ENCODE measurements at places on chromosomes 12 and 14.
A peak's percentile ranks its signal among the peaks of the same experiment; 100 is the strongest.

- DNase-seq: no peak
Measured at GRCh38 chr12:107284692-107285091, 191.3 kb upstream of the CRY1 start.

GRCh38 chr12:14695715-14696141, 671 bp downstream of the GUCY2C start:
- no peak for DNase-seq

- peak; percentile 77 for DNase-seq
Measured at GRCh38 chr12:49552014-49552413, 13.2 kb downstream of the KCNH3 start.

DNA sequence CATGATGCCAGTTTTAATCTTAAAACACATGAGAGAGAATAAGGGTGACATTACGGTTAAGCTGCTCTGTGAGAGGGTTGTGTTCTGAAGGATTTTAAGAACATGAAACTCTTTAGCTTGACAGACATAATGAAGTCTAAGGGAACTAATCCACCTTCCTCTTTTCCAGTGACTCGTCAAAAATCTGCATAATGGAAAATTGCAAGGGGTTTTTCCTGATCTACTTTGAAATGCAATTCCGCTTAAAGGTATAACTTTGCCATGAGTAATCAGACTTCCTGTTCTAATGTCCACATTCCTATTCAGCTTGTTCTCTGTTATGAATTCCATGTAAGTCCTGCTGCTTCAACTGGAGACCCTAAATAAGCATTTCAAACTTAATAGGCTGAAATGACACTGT, at the start of gene ZNF705A:
Gene ZNF705A (plus strand): TSS at position 171 of the 400 bp plus-strand sequence. CDS start 15,611 bp downstream, outside the sequence.
- no peak for DNase-seq

GRCh38 chr12:89899651-89900050, 191.0 kb upstream of the ATP2B1 start:
- no peak for DNase-seq

DNA sequence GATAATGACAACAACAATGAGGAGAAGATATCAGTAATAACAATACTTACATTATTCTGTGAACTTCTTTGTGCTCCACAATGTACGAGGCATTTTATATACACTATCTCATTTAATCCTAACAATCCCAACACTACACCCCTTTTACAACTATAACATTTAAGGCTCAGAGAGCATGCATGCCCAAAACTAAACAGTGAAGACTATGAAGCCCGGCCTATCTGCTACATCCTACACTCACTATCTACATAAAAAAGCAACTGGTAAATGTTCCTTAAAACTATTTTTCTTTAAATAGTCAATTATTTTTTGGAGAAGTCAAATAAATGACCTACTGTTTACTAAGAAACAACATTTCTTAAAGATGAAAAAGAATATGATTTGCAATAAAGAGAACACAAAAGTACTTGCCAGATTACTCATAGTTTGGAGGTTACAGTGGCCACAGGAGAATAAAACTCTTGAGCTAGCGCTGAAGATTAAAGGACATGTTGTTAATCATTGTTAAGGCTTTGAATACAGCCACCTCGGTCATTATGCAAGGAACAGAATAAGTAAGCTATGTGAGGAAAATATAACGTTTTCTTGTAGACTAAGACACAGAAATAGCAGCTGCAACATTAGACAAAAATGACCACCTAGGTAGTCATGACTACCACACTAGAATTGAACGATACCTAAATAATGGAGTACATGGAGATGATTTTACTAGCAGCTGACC, 56.7 kb downstream of the EPS8 start:
- no peak for DNase-seq

DNA sequence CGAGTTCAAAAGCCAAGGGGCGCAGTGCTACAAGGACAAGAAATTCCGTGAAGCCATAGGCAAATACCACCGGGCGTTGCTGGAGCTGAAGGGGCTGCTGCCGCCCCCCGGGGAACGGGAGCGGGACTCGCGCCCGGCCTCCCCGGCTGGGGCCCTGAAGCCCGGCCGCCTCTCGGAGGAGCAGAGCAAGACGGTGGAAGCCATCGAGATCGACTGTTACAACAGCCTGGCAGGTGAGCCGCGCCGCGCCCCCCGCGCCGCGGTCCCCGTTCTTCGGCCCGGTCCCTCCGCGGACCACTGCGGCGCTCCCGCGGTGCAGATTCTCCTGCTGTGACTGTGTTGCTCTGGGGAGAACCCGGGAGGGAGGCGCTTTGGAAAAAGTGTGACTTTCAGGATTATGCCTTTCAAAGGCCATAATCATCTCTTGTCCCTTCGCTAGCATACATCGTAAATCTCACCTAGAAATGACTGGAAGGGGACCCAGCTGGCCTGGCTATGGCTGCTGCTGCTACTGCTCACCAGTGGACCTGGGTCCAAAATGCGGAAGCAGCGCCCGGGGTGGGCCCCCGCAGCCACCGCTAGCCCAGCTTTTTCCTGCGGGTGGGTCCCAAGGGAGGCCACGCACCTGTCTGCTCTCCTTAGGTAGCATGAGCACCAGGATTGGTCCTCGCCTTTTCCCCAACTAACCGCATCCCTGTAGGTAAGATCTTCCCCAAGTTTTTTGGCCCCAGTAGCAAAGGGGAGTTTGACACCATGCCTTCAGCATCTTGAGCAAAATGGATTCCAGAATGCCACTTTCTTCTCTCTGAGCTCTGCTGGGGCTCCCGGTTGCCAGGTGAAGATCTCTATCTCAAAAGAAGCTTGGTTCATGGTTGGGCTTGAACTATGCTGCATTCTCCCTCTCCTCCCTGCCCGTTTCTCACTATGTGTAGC, 853 bp downstream of the TTC9 start:
- no peak for DNase-seq

- DNase-seq: no peak
Measured at GRCh38 chr12:99948370-99948769, 36.4 kb downstream of the ANKS1B start.

DNA sequence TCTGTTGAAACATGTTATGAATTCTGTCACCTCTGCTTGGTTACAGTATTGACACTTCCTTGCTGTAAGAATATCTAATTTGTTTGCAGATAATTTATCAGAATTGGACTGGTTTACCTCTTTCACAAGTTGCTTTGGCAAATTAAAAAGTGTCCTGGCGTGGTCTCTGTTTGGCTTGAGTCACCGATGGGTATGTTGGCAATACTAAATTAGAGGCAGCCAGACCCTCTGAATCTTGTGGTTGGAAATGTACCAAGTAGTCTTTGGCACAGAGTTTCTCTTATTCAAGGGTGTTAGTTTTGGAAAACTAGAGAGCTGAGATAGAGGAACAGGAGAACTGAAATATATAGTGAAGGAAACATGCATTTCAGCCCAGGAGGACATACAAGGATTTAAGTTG, 521.1 kb upstream of the MGAT4C start:
- no peak for DNase-seq

DNA sequence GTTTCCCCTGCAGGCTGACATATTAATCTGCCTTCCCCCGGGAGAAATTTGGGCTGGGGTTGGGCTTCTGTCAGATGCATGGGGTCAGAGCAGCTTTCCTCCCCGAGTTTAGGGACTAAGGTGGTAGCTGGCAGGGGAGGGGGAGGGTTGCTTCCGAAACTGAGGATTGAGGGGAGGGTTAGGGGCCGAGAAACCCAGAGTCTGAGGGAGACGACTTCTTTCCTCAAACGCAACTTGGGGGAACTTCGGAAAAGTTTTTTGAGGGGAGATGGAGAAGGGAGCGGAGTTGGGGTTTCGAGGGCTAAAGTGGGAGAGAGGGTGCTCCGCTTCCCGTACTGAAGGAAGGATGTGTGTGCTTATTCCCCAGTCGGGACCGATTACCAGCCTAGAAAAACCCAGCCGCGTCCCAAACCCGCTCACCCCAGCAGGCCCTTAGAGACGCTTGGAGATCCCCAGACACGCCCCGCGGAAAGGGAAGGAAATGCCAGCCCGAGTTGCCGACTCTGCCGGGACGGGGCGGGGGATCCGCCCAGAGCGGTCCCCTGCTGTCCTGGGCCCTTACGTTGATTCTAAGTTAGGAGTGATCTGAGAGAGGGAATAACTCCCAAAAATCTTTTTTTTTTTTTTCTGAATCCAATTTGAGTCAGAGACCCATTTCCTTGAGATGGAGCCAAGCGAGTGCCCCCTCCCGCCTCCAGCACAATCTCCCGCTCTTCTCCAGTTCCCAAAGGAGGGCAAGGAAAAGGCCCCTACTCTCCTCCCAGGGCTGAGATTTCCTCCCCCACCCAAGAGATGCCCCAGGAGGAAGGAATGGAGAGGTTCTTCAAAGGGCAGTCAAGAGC, 61.9 kb downstream of the SMUG1 start:
- no peak for DNase-seq

- DNase-seq: no peak
Measured at GRCh38 chr12:89671469-89671868, 37.2 kb downstream of the ATP2B1 start.

- no peak for DNase-seq
Measured at GRCh38 chr12:77816196-77816595, 14.5 kb upstream of the NAV3 start.

- no peak for DNase-seq
Measured at GRCh38 chr12:6317693-6318439, 7.4 kb downstream of the PLEKHG6 start.

DNA sequence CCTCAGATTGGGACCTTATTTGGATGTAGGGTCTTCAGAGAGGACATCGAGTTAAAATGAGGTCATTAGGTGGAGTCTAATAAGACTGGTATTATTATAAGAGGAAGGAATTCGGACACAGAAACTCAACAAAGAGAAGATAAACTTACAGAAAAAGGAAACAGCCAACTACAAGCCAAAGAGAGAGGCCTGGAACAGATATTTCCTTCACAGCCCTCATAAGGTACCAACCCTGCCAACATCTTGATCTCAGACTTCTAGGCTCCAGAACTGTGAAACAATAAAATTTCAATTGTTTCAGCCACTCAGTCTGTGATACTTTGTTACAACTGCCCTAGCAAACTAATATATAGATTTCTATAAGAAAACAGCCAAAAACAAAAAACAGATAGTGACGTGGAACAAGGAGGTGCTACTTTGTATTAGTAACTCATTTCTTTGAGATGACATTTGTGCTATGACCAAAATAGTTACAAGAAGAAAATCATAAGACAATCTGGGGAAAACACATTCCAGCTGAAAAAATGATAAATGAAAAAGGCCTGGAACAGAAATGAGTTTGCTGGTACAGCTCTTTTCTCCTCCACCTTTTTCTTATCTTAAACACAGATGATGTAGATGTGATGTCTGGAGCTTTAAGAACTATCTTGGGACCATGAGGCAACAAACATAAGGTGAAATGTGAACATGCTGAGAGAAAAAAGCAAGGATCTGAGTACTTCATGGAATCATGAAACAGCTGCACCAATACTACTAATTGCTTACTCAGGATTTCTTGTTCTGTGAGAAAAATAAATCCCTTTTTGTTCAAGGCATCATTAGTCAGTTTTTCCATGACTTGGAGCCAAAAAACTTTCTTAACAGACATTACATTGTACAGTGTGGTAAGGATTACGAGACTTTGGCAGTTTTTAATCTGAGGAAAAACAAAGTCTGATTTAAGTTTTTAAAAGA, 243.2 kb downstream of the ANO6 start:
- no peak for DNase-seq

DNA sequence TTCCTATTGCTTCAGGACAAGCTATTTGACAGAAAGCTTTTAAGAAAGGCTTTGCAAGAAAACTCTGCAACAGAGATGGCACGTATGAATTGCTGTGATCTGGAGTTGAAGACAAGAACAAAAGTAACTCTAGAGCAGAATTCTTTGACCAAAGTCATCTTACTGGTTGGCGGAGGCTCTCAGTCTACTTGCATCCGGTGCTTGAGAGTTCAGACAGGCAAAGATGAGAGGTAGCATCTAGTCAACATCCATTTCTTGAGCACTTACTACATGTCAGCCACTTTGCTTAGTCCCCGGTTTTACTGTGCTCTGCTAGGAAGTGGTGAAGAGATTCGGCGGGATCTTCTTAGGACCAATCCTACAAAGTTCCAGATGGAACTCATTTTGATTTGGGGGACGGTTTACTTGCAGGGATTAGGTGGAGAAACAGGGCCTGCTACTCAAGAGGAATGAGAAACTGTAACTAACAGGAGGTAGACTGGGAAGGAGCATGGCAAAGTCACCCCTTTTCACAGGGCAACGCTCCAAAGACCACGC, 404 bp upstream of the CCDC91 start:
- no peak for DNase-seq

DNA sequence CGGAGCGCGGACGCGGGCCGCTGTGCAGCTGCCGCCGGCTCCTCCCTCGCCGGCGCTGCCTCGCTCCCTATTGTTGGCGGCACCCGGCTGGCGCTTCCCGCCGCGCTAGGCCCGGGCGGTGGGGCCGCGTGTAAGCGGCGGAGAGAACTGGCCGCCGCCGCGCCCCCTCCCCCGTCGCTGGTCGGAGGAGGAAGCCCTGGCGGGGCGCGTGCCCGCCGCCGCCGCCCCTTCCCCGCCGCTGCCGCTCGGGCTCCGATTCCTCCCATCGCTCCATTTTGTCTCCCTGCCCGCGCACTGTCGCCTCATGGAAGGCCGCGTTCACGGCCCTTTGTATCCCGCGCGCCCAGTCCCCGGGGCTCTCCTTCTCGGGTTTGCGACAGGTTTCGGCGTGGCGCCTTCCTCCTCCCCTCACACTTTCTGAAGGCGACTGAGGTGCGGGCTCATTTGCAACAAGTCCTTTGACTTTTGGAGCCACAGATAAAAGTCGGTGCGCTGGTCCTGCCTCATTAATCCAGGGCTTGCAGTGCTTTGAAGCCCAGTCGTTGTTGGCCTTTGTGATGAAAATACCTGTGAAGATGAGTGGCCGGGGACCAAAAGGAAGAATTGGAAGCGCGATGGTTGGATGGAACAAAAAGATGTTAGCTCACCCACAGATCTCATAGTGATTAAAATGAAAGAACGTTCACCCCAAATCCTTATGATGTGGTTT, 707 bp downstream of the CPSF6 start:
- peak; percentile 76 for DNase-seq

- no peak for DNase-seq
Measured at GRCh38 chr14:56153267-56153666, 35.1 kb downstream of the PELI2 start.

DNA sequence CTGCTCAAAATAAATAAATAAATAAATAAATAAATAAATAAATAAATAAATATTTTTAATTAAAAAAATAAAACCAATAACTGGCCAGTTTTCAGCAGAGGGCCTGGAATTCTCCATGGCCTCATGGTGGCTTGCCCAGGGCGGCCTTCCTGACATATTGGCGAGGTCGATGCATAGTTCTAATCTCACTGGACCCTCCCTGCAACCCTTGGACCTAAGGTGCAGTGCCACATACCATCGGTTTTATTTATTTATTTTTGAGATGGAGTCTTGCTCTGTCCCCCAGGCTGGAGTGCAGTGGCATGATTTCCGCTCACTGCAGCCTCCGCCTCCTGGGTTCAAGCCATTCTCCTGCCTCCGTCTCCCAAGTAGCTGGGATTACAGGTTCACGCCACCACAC, 3.9 kb upstream of the VSIG10 start:
- no peak for DNase-seq

- DNase-seq: no peak
Measured at GRCh38 chr14:66485910-66486421, at the start of gene CCDC196. Gene CCDC196 (plus strand): TSS chr14:66486371. CDS start chr14:66486503, 132 bp downstream.

GRCh38 chr12:115944837-115945490, 332.5 kb downstream of the MED13L start:
- DNase-seq: no peak
